CD4-positive, alpha-beta T cell treated with Interleukin-4 for 4 hours (primary cell): ENCODE measurements at places on chromosomes 13 and 19.
A peak's percentile ranks its signal among the peaks of the same experiment; 100 is the strongest.

GRCh38 chr13:113883921-113884804, 20.3 kb upstream of the GAS6 start:
- DNase-seq = no peak

GRCh38 chr13:49858178-49858856, 65.8 kb upstream of the KPNA3 start:
- DNase-seq = no peak

DNA sequence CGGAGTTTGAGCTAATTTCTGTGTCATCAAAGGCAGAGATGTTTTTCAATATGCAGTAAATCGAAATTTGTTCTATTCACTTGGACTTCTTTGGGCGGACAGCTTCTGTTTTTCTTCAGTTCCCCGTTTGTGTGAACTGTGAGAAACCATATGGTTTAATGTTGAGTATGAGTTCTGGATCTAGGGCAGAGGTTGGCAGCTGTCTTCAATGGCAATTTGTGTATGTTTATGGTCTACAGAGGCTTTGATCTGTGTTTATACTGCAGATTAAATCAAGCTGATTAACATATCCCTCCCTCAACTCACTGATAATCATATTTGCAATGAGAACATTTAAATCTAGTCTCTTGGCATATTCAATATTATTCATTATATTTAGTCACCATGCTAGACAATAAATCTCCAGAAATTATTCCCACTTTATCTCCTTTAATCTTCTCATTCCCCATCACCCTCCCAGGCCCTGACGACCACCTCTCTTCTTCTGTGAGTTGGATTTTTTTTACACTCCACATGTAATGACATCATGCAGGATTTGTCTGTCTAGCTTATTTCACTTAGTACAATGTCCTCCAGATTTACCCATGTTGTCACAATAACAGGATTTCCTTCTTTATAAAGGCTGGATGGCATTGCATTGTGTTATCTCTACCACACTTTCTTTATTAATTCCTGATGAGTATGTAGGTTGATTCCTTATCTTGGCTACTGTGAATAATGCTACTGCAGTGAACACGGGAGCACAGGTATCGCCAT, 9.0 kb downstream of the ZNF331 start:
- DNase-seq = no peak

- DNase-seq = no peak
Observed at GRCh38 chr13:99971576-99972189, at the start of gene ZIC5. Gene ZIC5, minus strand, starts transcription at chr13:99971767. Its CDS starts 164 bp downstream, at chr13:99971603.

- no peak for DNase-seq
Observed at GRCh38 chr13:112761701-112762689, 72.2 kb downstream of the ATP11A start.

- no peak for DNase-seq
Observed at GRCh38 chr19:42286349-42287016, 15.4 kb upstream of the PRR19 start.

- no peak for DNase-seq
Observed at GRCh38 chr19:40272261-40272660, 12.9 kb downstream of the AKT2 start.

DNA sequence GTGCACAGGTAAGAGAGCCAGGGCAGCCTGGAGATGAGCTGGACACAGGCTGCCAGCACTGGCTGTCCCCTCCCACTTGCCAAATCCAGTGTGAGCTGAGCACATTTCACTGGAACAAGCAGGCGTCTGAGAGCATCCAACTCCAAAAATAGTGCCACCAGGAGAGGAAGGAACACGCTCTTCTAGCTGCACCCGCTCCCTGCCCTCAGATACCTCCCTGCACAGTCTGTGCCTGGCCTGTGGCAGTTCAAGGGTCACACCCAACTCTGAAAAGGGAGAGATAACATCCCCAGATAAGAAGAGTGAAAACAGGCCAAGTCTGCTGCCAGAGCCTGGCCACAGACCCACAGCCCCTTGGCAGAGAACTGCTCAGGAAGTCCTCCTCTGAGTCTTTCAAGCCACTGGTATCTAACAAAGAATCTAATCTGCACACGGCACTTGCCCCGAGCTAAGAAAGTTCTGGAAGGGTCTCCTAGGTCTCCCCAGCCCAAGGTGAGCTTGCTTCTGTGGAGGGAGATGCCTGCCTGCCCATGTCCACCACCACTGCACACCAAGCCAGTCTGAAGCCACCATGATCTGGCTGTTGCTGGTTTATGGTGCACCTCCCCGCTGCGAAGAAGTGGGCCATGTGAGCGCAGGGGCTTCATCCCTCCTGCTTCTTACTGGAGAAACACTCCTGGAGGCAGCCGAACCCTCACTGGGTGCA, 14.7 kb downstream of the ELL start:
- DNase-seq = peak; percentile 62
